ENCODE measurements at places on chromosomes 4 and X.

GRCh38 chrX:1741816-1742394 lies 127.0 kb downstream of the ASMT start:
- DNase-seq = no peak

- no peak for DNase-seq
Observed at GRCh38 chrX:34491126-34491525, 166.0 kb downstream of the TMEM47 start.

DNA sequence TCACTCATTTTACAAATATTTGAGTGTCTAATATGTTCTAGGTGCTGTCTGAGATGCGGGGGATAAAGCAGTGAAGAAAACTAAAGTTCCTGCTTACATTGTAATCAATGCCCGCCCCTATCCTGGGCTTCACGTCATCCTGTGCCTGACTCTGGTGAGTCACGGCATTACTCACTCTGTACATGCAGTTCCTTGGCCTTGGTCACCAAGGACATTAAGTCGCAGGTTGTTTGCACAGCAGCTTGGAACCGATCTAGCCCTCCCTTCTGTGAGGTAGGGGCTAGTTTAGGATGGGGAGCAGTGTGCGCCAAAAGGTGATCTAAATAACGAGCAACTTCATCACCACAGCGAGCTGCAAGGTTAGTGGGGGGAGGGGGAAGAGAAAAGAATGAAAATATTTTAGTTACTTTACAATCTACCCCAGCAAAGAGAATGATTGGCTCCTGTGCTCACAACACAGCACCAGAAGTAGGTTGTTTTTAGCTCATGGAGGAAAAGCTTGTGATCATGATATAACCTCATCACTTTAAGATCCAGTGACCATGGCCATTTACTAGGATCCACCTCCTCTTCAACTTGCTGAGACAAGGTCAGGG lies 48.0 kb upstream of the HDAC8 start:
- DNase-seq = peak; percentile 61

- DNase-seq = no peak
Observed at GRCh38 chr4:77076889-77077635, 1.3 kb upstream of the CCNI start.

DNA sequence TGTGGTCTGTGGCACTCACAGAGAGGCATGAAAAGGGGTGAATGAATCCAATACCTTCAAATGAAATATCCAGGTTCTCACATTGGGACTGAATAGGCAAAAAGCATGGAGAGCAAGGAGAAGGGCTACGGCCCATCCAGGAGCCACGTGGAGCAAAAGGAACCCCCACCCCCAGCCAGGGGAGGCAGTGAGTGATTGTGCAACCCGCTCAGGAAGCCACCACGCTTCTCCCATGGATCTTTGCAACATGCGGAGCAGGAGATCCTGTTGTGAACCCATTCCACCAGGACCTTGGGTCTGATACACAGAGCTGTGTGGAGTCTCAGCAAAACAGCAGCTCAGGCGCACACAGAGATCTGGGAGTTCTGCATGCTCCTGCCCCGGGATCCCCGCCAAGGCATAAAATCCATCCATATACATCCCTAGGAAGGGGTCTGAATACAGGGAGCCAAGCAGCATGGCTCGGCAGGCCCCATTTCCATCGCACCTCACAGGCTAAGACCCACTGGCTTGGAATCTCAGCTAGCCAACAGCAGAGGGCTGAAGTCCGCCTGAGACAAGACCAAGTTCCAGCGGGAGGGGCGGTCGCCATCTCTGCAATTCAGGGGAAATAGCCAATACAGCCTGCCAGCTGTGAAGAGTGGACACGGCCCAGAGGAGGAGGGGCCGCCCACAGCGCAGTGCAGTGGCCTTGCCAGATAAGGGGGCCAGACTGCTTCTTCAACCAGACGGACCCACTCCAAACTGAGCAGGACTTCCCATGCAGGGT lies 80.2 kb downstream of the FGF16 start:
- DNase-seq = no peak

- DNase-seq = peak; percentile 74
Observed at GRCh38 chr4:122898370-122899150, 23.8 kb downstream of the NUDT6 start.

DNA sequence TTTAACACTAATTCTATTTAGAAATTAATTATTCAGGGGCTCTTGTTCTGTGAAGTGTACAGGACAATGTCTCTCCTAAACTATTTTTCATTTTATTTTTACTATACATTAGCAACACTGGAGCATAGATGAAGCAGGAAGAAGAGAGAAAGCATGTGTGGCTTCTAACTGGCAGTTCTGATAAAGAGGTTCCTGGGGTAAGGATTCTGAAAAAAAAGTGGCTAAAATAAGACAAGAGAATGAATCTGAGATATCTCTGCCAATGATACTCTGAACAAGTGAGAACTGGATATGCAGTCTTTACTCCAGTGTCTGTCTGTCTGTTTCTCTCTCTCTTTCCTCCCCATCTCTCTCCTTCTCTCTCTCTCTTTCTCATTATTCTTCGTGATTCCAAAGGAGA lies 125.9 kb downstream of the MAML3 start:
- no peak for DNase-seq

DNA sequence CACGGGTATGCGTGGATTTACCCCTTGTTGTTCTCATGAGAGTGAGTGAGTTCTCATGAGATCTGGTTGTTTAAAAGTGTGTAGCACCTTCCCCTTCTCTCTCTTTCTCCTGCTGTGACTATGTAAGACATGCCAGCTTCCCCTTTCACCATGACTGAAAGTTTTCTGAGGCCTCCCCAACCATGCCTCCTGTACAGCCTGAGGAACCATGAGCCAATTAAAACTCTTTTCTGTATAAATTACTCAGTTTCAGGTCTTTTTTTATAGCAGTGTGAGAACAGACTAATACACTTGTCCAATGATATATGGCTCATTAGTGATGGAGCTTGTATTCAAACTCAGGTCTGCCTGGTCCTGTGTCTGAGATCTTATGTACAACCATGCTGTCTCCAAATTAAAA lies 28.5 kb upstream of the RTL3 start:
- no peak for DNase-seq

- no peak for DNase-seq
Observed at GRCh38 chr4:18227880-18228279, 206.3 kb upstream of the LCORL start.

DNA sequence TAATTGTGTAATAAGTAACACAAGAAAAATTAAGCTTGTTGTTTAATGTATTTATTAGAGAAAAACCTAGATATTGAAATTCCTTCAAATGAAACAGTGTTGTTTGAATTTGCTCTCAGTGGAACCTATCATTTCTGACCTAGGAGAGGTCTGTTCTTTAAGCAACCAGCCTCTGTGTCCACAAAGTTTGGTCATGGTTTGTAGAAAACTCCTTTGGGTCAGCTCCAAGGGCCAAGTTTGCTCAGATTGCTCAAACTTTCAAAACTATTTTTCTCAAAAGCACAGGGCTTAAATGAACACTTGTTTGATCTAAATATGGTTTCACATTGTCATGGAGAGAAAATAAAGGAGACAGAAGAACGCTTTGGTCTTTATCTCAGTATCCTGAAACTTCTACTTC lies 29.6 kb upstream of the RPL34 start:
- DNase-seq = no peak

GRCh38 chr4:175062183-175062592 lies 144.0 kb downstream of the ADAM29 start:
- DNase-seq = no peak

GRCh38 chr4:141815646-141816045 lies 179.3 kb downstream of the IL15 start:
- no peak for DNase-seq

GRCh38 chr4:87030755-87031441 lies 96.1 kb downstream of the AFF1 start:
- no peak for DNase-seq

DNA sequence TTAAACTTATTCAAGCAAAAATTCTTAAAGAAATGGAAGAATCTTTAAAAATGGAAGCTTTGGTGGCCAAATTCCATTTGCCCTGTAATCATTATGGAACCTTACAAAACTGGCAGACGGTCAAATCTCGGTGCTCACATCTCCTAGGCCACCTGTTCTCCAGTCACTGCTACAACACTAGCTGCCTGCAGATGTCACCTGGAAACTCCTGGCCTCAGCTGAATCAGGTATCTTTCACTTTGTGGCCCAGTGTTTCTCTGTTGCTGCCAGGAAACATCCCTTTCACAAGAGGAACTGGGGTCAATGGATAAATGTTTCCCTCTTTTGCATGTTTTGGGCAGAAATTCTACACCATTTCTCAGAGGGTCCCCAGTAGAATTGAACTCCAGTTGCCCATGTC lies 4.2 kb upstream of the CXCL3 start:
- no peak for DNase-seq

GRCh38 chr4:144347121-144347520 lies 206.6 kb upstream of the GYPA start:
- DNase-seq = no peak

- no peak for DNase-seq
Observed at GRCh38 chrX:31136144-31136611, 64.3 kb upstream of the FTHL17 start.

DNA sequence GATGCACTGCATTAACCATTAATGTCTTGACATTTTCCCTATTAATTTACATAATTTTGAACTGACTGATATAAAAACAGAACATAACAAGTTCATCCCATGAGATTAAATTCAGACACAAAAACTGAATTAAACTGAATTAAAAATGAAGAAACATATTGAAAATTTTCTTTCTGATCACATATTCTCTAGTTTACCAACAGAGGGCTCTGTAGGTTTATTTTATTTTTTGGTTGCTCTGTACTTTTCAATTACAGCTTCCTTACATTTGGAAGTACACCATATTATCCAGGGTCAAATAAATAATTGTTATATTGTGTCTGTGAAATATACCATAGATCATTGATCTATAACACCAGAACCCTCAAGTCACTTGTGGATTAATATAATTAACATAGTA lies 27.3 kb upstream of the CT83 start:
- no peak for DNase-seq

- no peak for DNase-seq
Observed at GRCh38 chr4:48073567-48074103, 57.1 kb downstream of the NIPAL1 start.

- DNase-seq = no peak
Observed at GRCh38 chrX:20434986-20435385, 168.3 kb upstream of the RPS6KA3 start.

- no peak for DNase-seq
Observed at GRCh38 chr4:186159613-186160012, 31.8 kb upstream of the CYP4V2 start.

- DNase-seq = no peak
Observed at GRCh38 chrX:9249051-9249846, 215.3 kb upstream of the FAM9B start.

DNA sequence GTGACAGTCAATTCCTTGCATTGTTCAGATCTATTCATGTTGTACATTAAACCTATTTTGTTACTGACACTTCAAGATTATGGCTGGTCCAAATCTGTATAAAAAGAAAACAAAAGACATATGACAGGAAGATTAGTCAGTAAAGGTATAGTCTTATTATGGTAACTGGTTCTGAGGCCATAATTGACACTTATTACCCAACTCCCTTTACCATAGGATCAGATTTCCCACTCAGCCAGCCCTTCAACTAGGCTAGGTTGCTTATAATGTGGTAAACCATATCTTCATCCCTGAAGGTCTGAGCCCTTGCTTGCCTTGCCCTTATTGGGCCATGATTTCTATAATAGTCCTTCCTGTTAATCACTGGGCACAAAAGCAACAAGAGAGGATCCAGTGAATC lies 289.6 kb downstream of the CXXC4 start:
- no peak for DNase-seq

DNA sequence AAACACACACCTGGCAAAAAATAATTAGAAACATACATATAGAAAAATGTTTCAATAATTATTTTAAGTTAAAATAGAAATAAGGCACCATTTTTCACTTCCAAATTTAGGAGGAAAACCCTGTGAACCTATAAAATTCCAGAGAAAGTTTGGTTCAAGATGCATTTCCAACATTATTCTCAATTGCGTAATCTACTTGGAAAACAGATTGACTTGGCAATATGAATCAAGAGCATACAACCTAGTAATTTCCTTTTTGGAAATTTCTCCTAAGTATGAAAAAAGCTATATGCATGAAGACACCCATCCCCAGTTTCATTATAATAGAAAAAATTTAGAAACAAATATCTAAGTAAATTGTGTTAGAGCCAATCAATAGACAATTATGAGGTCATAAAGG lies 242.9 kb downstream of the IQCM start:
- no peak for DNase-seq

DNA sequence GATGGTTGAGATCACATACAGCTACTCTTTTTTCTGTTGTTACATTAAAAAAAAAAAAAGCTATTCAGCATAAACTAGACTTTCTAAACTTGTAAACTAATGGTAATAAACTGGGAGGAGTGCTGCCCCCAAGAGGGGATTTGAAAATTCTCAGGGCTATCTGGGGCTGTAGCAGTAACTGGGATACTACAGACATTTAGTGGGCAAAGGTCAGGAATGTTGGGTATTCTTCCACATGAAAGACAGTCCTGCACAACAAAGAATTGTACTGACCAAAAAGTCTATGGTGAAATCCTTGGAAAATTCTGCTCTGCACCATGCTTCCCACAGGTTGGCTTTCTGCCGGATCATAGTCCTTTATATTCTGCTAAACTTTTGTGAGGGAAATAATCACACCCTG lies 232.6 kb upstream of the BOD1L1 start:
- DNase-seq = no peak

DNA sequence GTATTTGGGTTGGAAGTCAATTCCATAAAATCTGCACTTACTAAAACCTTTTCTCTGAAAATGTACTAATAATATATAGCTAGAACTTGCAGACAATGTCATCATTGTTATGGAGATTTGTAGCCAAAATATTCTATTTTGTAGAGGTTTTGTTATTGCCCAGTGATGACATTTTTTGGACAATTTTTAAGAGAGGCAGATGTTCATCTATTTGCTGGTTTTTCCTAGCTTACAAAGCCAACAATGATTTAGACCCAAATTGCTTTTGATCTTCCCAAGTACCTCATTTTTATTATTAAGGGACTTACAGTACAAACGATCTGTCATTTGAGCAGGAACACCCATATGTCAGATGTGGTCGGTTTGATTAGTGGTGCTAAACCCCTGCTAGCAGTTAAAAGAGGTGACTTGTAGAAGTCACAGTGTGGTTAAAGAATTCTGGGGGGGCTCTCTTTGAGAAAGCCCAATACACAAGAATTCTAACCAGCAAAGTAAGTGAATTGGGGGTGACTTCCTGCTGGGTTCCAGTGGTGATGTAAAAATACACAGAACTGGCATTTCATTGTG lies 136.2 kb downstream of the KIT start:
- no peak for DNase-seq

DNA sequence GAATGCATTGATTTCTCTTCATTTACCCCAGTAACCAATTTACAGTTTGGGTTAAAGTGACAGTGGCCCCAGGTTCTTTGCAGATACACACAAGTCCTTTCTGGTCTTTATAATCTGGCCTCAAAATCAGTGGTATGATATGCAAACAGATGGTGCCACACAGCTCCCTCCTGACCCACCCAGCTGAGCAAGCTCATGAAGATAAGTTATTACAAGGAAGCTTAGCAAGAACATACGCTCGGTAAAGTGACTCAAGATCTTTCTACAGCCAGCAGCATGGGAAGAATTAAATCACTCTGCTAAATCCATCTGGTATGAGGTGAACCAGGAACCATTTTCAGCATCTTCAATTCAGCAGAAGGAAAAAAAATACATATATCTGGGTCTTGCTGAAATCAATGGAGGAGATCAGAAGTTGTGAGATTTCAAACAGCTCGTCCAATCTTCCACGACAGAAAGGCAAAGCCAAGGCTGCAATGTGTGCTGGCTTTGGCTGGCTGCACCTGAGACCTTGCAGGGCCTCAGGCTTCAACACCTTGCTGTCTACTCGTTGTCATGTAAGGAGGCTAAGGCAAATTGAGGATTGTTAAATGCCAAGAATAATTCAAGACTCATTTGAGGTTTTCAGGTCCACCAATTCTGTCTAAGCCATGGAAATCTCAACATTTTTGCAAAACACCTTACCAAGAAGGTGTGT lies 28.2 kb downstream of the SEL1L3 start:
- DNase-seq = no peak

Measured in HS-27A (cell line).